D341Med (cell line): ENCODE measurements at places on chromosomes 2 and 18.

GRCh38 chr2:228048838-228049490 lies 132.5 kb downstream of the SPHKAP start:
- peak; percentile 55 for DNase-seq

DNA sequence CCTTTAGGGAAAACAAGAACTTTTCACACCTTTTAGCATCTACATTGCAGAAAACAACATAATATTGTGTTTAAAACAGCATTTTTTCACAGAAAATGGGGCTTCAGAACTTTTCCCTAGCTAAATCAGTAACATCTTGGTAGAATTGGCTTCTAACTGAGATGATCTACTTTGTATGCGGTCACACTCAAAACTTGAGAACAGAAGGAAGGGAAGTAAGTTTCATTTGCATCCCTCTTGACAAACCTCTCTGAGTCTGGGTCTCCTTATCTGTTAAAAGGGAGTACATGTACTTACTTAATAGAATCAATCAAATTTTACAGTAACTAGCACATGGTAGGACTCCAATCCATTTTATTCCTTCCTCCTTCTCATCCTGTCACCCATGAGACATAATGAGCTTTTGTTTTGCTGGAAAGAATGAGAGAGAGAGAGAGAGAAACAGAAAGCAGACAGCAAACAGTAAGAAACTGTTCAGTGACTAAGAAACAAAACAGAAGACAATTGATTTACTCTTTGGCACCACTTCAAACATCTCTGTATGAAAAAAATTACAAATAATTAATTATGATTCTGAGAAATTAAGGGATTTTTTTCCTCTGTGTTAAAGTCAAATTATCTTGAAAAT lies 387.3 kb downstream of the SATB2 start:
- DNase-seq: no peak

- DNase-seq: no peak
These were observed 24.6 kb downstream of the CCDC195 start for GRCh38 chr2:224691563-224691962.

GRCh38 chr2:47303341-47304148 lies 99.4 kb upstream of the MSH2 start:
- DNase-seq: no peak

DNA sequence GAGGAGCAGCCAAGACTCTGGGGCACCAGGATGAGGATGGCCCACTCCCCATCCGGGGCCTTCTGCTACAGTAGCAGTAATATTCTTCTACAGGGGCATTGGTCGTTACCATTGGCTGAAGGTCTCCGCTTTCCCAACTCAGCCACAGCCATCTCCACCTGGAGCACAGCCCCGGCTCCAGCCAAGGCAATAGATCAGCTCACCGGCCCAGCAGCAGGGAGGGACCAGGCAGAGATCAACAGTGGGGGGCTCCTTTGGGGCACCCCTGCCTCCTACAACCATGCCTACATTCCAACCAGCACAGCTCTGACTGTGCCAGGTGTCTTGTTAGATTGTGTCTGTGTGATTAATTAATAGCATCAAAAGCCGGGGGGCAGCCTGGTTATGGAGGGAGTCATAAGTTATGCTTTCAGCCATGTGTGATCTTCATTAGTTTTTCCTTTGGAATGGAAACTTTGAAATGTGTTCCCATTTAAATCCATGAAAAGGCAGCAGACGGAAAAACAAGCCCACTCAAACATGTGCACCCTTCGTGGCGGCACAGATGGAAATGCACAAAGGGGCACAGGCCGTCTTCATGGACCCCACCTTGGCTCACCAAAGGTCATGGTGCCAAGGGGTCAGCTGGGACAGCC lies 68.6 kb upstream of the BZW1 start:
- DNase-seq: no peak

DNA sequence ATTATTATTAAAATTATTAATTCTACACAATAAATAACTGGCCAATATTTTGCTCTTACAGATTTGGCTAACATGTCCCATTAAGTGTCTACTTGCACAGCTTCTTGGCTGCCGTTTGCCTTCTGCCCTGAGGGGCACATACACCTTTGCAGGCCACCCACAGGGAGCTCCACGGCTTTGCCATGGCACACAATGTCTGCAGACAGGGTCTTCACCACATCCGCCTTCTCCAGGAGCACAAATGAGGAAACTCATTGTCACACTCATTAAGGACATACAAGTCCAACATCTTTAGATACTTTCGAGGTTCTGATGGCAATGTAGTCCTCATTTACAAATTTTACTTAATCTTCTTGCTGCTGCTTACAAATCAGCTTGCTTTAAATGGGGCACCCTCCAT lies 45.6 kb downstream of the LONRF2 start:
- no peak for DNase-seq

DNA sequence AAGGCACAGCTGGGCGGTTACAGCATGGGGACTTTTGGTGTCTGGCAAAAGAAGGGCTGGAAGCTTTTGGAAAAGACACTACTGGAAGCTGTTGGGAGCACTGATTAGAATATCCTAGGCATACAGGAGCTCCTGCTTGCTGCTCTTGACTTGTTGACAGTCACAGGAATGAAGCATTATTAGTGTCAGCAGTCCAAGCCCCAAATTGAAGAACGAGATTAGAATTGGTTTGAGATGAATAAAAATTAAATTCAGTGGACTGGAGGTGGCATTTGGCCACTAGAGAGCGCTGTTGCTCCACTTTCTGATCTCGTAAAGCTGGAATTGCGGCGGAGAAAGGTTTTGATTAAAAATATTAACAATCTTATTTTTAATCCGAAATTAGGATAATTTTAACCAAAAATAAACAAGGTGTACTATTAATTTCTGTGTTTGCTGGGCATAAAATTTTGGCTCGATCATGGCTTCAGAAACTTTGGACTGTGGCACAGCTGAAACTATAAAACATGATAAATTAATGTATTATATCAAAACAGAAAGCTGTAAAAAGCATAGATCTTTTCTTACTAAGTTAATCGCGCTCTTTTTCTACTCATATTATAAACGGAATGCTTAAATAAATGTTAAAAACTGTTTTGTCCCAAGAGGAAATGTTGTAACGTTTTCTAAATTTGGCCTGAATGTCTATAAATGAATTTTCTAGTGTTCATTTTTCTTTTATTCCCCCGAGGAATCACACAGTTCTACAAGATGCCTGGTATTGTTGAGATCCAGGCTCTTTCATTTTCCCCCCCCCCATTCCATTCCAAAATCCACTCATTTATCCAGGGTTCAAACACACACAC lies 2.4 kb upstream of the HOXD8 start:
- no peak for DNase-seq

- no peak for DNase-seq
These were observed 158.5 kb upstream of the REV1 start for GRCh38 chr2:99648178-99648844.

- DNase-seq: no peak
These were observed 10.7 kb upstream of the PAPOLG start for GRCh38 chr2:60745330-60745729.

- no peak for DNase-seq
These were observed 21.3 kb downstream of the PLEK start for GRCh38 chr2:68386365-68386764.

DNA sequence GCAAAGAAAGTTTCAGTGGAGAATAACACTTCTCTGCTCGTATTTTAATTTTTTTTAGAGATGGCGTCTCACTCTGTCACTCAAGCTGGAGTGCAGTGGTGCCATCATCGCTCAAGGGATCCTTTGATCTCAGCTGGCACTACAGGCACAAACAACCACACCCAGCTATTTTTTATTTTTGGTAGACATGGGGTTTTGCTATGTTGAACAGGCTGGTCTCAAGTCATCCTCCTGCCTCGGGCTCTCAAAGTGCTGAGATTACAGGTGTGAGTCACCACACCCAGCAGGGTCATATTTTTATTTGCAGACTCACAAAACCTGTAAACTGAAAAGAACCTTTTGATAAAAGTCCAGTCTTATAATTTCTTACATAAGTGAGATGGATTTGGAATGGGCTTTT lies 2.6 kb downstream of the TRAK2 start:
- DNase-seq: no peak

GRCh38 chr2:172082105-172082943 lies 3.0 kb upstream of the DLX1 start:
- no peak for DNase-seq

- DNase-seq: peak; percentile 82
These were observed 43.9 kb upstream of the RAB11FIP5 start for GRCh38 chr2:73156539-73157124.

- DNase-seq: no peak
These were observed 44.9 kb downstream of the CYP27C1 start for GRCh38 chr2:127175041-127175721.

DNA sequence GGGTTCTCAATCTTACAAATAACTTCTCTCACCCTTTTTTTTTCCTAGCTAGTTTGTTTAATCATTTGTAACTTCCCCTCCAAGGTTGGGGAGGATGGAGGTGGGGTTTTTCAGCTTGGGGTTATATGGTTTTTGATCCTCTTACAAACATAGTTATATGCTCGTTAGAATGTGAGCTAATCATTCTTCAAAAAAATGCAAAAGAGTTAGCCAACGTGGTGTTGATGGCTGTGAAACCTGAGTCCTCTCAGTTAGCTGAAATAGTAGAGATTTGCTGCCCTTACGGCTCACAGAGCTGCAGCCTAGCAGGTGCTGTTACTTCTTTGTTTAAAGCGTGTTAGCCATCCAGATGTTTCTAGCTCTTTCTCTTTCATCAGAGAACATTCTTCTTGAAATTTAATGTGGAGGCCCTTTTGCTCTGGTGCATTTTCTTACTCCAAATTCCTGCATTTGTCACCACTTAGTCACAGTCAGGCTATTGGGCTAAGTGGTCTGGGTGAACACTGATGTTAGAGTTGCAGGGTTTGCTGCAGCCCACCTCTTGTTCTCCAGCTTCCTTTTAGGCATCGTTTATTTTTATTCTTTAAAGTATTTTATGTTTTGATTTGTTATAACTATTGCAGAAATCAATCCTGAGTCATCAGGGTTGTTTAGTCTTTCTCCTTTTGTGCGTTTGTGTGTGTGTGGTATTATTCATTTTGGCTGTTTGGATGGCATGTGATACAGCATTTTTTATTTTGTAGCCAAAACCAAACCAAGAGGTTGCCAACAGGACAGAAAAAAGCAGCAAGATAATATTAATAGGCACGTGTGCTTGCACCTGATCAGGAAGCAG lies 41.1 kb downstream of the LIMS1 start:
- no peak for DNase-seq

DNA sequence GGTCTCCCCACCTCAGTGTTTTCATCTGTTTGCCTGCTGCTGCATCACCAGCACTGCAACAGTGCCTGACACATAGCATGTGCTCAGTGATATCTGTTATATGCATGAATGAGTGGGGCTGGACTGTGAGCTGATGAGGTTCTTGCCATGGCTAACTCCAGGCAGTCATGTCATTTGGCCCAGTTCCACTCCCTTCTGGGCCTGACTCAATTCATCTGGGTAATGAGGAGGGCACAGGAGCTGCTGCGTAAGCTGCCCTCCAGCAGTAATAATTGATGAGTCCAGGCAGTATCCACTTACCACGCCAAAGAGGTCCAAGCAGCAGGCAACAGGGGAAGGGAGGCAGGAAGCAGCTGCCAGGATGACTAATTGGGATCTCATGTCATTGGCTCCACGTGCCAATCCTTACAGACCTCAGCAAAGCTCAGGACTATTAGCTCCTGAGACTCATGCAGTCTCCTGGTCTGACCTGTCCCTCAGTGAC lies 34.1 kb upstream of the MAT2A start:
- no peak for DNase-seq

DNA sequence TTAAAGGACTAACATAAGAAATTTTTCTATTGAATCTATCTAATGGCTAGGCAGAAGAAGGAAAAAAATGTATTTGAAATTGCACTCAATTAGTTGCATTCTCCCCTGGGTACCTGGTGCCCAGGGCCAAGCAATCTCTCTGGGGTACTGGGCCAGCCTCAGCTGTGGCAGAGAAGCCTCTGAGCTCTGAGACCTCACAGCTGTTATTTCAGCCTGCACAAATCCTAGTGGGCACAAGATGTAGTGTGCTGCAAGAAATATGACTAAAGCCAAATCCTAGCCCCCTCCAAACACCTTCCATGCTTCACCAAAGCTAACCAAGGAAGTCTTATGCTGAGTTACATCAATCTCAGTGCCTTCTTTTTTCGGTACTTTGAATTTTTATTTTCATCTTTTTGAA lies 478.4 kb downstream of the STK39 start:
- no peak for DNase-seq
